ENCODE measurements at places on chromosomes 5 and 9.

DNA sequence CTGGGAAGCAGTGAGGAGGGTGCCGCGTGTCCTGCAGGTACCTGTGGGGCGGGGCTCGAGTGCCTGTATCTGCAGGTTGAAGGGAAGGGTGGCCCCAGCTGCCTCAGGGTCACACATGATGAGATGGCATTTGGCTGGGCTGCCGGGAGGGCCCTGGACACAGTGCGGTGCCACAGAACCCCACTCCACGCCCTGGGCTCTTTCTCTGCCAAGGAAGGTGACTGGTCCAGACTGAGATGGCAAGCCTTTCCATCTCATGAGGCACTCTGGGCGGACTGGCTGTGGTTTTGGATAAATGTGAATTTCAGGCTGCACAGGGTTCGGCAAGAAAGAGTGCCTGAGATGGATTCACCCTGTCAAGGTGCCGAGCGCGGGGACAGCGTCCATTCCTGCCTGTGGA lies 69.4 kb downstream of the FGF18 start:
- DNase-seq: no peak

GRCh38 chr5:1725641-1726468 lies 73.8 kb downstream of the MRPL36 start:
- no peak for DNase-seq

DNA sequence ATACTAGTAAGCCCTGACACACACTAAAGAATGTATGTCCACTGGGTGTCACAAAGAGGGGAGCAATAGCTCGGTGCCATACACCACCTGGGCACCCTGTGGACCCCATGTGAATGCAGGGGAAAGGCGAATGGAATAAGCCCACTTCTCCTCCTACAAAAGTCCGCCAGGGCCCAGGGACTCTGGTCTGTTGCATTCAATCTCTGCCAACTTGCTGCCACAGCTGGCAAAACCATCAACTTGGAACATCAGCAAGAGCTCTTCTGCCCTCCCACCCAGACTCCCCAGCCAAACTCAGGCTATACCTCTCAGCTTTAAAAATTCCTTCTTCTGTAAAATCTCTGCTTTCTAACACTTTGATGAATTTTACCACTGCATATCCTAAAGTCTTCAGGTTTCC lies 54.5 kb downstream of the PFDN1 start:
- DNase-seq: no peak

- DNase-seq: no peak
These were observed 64.5 kb downstream of the C9orf152 start for GRCh38 chr9:110143485-110143884.

GRCh38 chr5:96065685-96066385 lies 104.2 kb upstream of the ELL2 start:
- DNase-seq: no peak

DNA sequence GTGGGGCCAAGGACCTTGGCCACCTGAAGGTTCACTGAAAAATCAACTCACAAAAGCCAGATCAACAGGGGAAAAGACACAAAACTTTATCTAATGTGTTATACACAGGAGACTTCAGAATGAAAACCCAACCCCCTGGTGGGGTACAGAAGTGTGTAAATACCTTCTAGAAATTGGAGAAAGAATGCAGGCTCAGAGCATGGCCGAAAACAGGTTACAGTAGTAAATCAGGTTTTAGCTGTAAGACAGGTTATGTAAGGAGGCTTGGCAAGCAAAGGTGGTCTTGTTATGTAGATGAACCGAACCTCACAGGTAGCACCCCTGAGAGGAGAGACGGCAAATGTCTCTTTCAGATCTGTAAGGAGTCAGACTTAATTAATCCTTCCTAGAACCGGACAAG lies 10.0 kb downstream of the CEMIP2 start:
- no peak for DNase-seq

DNA sequence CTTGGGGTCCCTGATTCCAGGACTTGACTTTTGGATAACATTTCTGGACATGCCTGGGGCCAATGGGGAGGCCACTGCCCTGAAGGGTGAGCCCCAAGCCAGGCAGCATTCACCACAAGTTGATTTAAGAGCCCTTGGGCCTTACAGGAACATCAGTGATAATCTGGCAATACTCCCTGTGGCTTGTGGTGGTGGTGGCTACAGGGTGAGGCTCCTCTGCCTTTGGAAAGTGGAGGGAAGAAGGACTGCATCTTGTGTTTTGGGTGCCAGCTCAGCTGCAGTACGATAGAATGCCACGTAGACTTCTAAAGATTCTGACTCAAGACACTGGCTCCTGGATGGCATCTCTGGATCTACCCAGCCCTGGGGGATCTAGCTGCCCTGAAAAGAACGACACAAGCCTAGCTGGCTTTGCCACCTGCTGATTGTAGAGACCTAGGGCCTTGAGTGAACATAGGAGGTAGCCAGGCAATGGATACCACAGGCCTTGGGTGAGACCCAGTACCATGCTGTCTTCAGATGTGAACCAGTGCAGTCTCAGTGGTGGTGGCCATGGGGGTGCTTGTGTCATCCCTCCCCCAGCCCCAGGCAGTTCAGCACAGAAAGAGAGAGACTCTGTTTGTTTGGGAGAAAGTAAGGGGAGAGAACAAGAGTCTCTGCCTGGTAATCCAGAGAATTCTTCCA lies 79.0 kb upstream of the DAP start:
- DNase-seq: no peak

DNA sequence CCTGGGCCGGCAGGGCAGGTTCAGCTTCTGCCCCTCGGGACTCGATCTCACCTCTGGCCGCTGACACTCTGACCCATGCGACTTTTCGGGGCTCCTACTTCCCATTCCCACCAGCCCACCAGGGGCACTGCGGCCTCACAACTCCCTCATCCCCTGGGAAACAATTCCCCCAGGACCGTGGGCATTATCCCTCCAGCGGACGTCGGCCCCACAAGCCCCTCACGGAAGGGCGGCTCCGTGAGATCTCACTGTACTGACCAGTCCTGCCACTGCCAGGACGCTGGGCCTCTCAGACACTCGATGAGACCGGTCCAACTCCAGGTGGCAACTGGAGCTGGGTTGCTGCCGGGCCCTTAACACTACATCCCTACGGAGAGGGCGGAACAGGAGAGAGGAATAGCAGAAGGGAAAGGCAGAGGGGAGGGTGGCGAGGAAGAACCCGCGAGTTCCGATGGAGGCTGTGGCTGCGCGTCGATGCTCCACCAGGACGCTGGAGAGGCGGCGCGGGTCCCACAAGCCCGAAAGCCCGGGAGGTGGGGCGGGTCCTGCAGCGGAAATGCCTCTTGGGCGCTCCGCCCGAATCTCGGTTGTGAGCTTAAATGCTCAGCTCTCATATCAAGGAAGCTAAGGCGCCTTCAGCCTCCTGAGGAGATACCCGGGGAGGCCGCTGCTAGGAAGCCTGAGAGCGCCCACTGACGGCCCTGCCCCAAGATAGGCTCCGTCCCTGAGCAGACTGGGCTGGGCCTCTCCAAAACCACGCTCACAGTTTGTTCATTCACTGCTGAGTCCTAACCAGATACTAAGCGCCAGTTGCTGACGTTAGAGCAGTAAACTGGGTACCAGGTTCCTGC lies 36.3 kb downstream of the VCP start:
- no peak for DNase-seq

Data from Jurkat, Clone E6-1 (cell line).